ENCODE measurements at places on chromosomes 1 and 21.

DNA sequence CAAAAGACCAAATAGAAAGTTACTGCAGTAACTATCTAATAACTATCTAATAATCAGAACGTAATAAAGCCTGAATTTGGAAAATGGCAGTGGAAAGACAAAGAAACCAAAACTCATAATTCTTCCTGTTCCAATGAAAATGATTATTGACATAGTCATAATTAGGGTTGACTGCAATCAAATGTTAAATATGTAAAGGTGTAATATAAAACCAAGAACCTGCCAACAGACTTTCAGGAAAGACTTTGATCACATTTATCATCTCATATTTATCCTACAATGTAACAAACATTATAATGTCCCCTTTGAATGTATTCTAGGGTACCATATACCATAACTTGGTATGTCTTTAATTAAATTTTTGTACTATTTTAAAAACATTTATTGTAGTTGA is 26.9 kb downstream of the NRIP1 start:
- DNase-seq, result no peak

DNA sequence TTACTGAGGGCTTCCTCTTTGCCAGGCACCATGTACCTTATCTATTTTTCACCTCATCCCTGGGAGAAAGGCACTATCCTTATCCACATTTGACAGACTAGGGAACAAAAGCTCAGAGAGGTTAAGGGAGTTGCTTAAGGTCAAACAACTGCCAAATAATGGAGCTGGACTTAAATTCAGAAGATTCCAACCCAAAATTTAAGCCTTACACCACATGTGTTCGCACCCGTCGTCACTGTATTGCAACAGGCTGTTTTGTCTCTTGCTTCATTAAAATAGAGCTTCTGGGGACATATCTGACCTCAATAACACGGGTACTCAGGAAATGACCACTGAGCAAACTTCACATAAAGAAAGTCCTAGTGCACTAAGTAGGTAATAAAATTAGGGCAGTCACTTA is 62.0 kb downstream of the TRABD2B start:
- no peak for DNase-seq

DNA sequence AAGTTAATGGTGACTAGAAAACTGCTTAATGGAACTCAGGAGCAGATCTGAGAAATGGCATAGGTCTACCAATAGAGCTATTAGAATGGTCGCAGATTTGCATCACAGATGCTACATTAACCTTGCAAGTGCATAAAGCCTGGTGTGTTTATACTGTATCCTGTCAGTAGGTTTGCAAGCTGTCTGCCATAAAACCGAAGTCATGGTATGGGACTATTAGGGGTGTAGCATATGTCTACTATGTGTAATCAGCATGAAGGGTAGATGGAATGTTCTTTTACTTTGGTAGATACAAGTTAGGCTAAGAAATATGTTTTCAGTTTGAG is 574.2 kb upstream of the ADGRL2 start:
- no peak for DNase-seq

GRCh38 chr1:109669246-109669948 is 1.5 kb downstream of the GSTM2 start:
- DNase-seq, result no peak

- DNase-seq, result no peak
These were observed 2.6 kb downstream of the LRRC8B start for GRCh38 chr1:89527256-89527655.

DNA sequence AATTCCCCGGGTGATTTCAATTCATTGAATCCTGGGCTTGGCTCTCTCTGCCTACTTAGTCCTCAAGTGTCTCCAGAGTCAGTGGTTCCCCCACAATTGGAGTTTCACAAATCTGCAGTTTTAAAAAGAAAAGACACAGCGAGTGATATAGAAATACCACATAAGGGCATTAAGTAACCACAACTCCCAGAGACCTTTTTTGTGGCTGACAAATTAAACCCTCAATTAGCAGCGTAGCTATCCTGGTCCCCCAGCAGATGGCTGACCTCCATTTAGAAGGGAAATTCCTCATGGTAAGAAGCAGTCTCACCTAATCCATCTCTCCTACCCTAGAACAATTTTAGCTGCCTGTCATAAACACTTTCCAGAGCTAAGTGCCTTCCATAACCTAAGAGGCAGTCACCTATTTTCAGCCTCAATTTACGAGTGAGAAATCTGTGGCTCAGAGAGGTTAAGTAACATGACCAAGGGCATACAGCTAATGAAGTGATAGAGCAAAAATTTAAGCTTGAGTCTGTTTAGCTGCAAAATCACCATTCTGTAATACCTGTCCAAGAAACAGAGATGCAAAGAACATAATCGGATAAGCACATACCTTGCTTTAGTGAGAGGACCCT is 56.0 kb upstream of the NBPF3 start:
- no peak for DNase-seq

DNA sequence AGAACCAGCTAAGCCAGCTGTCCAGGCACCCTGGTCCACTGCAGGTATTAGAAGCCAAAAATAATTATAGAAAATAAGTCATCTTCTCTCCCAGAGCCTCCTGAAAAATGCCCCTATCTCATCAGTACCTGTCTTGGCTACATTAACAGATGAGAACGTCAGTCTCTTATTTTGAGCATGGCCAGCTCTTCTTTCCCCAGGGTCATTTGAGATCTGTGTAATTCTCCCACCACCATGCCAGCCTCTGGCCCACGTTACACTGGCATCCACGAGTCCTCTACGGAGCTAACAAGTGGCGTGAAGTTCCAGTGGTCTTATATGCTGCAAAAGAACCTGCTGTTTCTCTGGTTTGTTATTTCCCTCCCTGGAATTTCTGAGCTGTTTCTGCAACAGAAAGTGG is 118.0 kb downstream of the ATP5PO start:
- DNase-seq, result no peak

DNA sequence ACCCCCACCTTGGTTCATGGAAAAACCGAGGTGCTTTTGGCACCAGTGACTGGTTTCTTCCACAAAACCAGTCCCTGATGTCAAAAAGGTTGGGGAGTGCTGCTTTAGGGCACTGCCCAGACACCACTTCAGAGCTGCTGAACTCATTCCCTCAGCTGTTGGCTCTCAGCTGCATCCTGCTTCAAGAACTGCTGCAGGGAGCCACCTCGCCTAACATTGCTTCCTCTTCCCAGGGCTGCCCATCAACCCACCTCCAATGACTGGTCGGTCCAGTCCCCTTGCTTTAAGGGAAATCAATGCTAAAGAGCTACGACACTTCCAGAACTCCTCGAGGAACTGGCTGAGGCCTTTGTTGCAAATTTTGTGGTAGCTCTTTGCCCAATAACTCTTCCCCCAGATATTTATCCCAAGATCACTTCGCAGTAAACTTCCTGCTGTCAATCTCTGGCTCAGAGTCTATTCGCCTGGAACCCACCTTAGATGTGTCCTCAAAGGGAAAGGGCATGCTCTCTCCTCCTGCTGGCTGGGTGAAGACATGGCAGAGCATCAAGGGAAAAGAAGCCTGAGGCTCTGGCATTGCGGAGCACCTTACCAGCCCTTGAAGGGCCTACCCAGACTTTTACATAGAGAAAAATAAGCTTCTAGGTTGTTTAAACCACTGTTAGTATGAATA is 29.0 kb downstream of the C1orf52 start:
- DNase-seq, result no peak

GRCh38 chr1:215888159-215888558 is 321.1 kb downstream of the KCTD3 start:
- no peak for DNase-seq

GRCh38 chr1:31745096-31745945 is 18.8 kb downstream of the ADGRB2 start:
- peak; percentile 60 for DNase-seq

- no peak for DNase-seq
These were observed 253.6 kb upstream of the IRF2BP2 start for GRCh38 chr1:234863551-234863971.

DNA sequence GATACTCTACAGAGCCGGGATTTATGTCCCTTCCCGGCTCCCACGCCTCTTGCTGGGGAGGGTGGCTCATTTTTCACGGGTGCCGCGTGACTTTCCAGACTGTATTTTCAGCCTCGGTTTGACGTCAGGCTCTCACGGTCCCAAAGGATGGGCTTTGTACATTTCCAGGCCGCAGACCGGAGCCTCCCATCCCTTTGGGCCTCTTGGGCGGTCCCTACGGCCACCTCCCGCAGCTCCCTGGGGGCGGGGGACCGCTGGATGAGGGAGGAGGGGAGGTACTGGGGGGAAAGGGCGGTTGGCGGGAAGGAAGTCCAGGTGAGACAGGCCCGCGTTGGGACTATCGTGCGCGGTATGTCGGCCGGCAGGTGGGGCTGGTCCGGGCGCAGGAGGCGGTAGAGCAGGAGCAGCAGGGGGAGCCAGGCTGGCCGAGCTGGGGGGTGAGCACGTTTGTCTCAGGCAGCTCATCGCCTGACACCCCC is 17.9 kb downstream of the UBL4B start:
- no peak for DNase-seq

- DNase-seq, result no peak
These were observed 146.1 kb downstream of the SPATA46 start for GRCh38 chr1:162230517-162230916.

- no peak for DNase-seq
These were observed 78.0 kb downstream of the SYT6 start for GRCh38 chr1:114075546-114076242.

- no peak for DNase-seq
These were observed 4.4 kb upstream of the WDR64 start for GRCh38 chr1:241647658-241648057.

DNA sequence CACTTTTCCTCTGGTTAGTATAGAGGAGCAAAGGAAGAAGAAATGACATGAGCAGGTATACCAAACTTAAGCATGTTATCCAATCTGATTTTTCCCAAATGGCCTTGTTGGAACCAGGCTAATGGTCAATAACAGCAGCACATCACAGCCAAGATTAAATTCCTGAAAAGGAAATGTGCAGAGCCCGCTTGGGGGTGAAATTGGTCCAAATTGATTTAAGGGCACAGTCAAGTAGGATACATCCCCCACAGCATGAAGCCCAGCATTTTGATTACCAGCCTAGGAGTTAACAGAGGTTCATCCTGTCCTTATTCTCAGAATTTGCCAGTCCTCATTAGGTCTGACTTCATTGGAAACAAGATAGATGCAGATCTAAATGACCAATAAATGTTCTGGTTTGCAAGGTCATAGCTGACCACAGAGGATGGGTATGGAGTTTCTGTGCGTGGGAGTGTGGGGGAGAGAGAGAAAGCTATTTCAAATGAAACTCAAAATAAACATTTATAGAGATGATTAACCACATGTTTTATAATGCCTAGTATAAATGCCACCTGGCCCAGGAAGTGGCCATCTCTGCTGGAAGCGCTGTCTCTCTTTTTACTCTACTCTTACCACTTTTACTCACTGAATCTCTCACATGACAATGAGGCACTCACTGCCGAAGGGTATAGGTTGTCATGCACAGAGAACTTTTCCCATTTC is 38.7 kb downstream of the RGS5 start:
- no peak for DNase-seq

GRCh38 chr1:225866061-225866837 is 15.9 kb downstream of the TMEM63A start:
- DNase-seq, result peak; percentile 68

GRCh38 chr1:64121766-64122385 is 81.5 kb upstream of the UBE2U start:
- DNase-seq, result no peak

DNA sequence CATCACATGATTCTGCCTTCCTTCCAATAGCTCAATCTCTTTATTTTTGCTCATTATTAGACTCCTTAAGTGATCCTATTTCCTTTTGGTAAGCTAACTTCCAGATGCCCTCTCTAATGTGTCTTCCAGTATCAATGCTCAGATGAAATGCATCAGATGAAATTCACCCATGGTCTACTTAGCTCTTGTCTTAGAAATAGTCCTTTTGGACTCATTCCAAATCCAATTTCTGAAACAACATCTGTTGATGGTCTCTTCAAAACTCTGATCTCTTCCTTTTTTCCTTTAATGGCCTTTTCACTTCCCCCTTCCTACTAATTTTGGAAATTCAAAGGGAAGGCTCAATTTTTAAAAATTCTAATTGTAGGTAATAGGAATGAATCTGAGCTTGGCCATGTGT is 81.1 kb upstream of the GREM2 start:
- DNase-seq, result no peak

DNA sequence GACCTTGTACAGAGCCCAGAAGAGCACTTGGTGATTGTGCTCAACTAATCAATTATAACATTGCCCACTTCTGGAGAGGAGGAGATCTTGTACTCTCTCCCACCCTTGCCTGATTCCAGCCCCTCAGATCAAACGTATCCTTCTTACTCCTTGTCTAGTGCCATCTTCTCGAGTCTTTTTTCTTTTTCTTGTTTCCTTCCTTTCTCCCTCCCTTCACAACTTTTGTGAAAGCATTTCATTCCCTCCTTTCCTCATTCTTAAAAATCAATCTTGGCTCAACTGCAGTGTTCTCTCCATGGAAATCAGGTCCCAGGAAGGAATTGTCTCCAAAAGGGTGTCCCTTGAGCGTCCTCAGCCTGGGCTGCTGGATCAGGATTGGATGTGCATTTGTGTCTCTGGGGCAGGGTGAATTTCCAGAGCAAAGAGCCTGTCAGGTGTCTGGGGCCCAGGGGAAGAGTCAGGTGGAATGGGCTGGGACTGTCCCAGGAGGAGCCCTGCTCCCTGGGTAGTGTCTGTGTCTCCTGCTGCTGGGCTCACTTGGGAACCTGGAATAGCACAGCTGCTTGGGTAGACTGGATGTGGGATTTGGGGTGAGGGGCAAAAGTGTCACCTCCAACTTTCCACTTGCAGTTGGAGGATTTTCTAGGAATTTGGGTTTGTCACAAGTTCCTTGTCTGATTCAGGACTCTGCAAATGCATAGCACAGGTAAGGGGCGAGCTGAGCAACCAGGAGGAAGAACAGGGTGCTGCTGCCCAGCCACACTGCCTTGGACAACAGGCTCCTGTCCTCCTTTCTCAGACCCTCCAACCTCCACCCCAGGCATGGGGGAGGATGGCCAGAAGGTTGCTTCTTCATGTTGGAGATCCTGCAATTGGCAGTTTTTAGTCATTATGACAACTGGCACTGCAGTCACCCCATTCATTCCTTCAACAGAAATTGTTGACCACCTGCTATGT is 3.3 kb downstream of the SOX13 start:
- no peak for DNase-seq

DNA sequence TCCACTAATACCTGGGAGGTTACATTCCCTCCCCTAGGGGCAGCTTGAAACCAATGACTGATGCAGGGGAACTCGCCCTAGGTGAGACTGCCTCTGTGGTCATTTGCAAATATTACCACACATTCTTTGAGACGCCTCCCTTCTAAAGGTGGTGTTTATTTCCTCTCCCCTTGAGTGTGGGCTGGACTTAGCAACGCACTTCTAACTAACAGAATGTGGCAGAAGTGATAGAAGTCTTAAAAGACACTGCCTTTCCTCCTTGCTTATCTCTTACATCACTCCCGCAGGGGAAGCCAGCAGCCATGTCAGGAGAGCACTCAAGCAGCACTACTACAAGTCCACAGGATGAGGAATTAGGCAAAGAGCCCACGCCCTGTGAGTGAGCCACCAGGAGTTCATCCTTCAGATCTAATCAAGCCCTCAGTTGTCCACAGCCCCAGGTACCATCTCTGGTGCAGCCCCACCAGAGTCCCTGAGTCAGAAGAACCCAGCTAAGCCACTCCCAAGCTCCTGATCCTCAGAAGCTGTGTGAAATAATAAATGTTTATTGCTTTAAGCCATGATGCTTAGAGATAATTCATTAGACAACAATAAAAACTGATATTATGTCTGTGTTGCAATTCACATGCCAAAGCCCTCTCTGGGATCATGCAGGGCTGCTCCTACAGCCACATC is 14.8 kb upstream of the MATN1 start:
- DNase-seq, result no peak

All from CD4-positive, alpha-beta T cell treated with Interleukin-4 for 1 hour (primary cell).